ENCODE measurements at places on chromosomes 11 and 22.

DNA sequence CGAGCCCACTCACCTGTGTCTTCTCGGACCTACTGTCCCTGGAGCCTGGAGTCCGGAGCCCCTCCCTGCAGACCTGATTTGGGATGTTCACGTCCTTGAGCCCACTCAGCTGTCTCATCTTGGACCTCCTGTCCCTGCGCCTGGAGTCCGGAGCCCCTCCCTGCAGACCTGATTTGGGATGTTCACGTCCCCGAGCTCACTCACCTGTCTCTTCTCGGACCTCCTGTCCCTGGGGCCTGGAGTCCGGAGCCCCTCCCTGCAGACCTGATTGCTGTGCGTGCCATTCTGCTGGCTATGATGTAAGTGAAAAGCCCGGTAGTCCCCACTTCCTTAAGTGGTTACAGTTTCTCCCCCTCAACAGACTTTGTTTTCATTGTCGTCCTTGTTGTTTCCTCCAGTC, 867.1 kb downstream of the BRD1 start:
- no peak for DNase-seq

GRCh38 chr11:45313171-45313865, 27.2 kb upstream of the SYT13 start:
- no peak for DNase-seq

DNA sequence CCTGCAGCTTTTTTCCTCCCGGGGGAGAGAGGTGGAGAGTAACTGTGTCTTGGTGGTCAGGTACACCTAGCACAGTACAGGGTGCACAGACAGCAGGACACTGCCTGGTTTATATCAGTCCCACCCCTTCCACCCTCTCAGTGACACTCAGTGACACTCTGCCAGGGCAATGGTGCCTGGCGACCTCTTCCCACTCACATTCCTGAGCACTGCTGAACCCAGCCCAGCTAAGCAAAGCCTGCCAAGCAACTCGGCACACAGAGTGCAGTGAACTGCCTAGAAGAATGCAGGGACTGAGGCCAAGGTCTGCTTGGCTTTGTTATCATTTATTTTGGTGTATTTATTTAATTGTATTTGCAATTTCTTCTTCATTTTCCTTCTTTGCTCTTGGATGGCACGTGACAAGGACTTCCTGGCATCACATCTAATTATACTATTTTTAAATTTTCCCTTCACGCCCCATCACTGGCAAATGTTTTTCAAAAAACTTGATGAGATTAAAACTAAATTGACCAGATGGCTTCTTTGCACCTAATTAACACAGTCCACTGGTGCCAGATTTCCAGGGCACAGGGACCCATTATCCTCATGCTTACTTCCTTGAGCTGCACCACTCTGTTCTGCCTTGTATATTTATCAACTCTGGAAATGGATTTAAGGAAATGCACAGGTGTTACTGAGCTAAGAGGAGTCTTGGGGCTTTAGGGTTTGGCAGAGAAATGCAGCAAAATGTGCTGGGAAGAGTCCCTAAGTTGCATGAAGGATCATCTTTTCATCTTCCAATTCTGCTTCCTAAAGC, 205.6 kb downstream of the ADAMTS15 start:
- no peak for DNase-seq

DNA sequence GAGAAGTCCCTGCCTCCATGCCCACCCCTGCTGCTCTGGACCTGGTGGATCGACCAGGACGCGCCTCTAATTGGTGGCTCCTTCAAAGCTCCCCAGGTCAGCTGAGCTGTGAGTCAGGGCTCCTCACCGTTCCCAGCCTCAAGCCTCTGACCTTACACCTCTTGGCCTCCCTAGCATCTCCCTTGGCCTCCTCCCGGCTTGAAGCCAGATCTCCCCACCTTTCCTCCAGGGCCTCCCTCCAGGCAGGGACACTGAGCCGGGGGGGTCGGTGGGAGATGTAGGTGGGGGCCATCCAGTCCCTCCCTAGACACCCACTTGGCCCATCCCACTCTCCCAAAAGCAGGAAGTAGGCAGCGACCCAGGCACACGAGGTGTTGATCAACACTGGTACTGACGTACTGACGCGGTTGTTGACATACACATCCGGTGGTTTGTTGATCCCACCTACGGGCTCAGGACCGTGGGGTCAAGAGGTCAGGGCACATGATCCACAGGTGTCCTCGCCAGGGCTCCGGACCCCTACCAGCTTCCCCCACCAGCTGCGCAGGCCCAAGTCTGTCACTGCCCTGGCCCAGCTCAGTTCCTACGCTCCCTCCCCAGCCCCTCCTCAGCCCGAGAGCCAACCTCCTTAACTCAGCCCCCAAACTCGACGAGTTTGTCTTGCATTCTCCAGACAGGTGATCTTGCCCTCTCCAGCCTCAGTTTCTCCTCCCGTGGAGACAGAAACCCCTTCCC, 802 bp downstream of the ATG2A start:
- DNase-seq, result no peak

- no peak for DNase-seq
These were observed 53.3 kb upstream of the BMAL1 start for GRCh38 chr11:13224324-13224723.

DNA sequence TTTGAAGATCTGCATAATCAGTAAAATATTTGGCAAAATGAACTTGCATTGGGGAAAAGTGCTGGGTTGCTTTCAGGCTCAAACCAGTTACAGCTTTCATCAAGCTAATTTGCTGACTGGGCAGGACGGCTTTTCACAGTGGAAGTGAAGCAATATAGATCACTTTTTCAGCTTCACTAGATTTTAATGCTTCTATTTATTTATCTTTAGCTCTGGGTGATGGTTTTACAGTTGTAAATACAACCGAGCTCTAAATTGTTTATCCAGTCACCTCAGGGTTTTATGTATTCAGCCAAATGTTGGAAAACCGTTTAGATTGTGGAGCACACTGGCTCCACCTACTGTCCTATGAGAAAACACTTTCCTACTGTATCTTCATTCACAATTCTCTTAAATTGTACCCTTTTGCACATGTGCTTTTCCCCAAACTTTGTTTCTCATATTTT, 58.2 kb downstream of the ACER3 start:
- DNase-seq, result peak; percentile 55

- no peak for DNase-seq
These were observed 14.7 kb upstream of the XBP1 start for GRCh38 chr22:28815111-28815510.

GRCh38 chr11:33658195-33658900, 42.3 kb downstream of the C11orf91 start:
- DNase-seq, result no peak

DNA sequence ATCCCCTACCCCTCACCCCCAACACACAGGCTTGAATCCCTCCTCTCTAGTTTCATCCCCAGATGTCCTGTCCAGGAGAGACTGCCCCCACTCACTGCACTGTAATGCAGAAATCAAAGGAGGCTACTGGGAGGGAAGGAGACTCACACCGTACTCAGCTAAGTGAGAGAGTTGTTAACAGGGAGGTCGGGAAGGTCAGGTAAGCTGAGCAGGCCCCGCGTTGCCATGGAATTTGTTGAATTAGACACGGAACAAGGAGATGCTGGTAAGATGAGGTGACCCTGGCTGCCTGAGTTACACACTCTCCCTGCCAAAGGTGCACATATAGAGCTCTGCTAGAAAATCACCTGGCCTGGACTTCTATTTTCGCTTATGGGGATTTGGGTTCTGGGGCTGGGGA, 197.9 kb downstream of the NXPE2 start:
- no peak for DNase-seq

- no peak for DNase-seq
These were observed 28.2 kb downstream of the ST3GAL4 start for GRCh38 chr11:126383339-126384335.

DNA sequence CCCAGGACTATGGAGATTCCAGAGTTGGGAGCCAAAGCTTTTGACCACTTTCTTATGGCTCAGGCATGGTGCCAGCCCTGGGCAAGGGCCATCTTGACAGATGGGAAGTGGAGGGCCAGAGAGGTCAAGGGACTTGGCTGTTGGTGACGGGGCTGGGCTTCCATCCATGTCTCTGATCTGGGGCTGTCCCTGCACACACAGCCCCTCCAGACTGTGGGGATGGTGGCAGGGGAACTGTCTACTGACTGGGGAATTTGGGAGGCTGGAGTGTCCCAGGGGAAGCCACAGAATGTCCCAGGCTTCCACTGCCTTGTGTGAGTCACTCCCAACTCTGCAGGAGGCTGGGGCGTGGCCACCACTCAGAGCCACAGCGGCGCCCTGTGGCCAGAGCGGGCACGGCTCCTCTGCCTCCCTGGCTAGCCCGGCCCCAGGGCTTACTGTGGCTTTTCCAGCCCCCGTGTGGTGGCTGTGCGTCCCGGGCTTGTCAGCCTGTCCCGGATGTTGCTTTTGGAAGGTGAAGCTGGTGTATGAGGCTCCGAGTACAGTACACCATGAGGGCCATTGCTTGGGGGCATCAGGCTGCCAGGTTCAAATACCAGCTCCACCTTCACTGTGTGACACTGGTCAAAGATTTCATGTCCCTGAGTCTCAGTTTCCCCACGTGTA, 19.6 kb downstream of the C22orf23 start:
- peak; percentile 58 for DNase-seq

- no peak for DNase-seq
These were observed 6.2 kb upstream of the TLCD5 start for GRCh38 chr11:120318906-120319305.

- no peak for DNase-seq
These were observed 22.2 kb downstream of the ZNF280B start for GRCh38 chr22:22486132-22486899.

GRCh38 chr11:71201936-71202597, 50.3 kb downstream of the SHANK2 start:
- DNase-seq, result no peak

GRCh38 chr22:30315962-30316576, 10.7 kb downstream of the TBC1D10A start:
- DNase-seq, result no peak

DNA sequence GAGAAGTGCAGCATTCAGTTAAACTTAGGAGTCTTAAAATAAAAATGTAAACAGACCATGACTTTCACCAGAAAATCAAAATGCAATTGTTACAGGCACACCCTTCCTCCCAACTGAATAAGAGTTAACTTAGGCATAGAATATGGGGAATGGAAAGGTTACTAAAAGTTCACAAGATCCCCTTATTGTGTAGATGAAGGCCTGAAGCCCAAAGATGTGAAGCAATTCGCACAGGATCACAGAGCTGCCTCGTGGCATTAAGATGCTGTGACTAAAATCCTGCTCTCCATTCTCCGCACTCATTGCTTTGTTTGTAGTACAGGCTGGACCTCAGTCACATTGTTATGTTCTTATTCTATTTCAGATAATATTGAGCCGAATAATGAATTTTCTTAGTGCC, 4.0 kb downstream of the MS4A5 start:
- DNase-seq, result no peak

GRCh38 chr22:28798810-28799605, 1.4 kb downstream of the XBP1 start:
- no peak for DNase-seq

GRCh38 chr11:104881117-104881794, 17.0 kb downstream of the CASP12 start:
- no peak for DNase-seq

- DNase-seq, result no peak
These were observed 244.4 kb downstream of the TTC28 start for GRCh38 chr22:28435140-28435768.

DNA sequence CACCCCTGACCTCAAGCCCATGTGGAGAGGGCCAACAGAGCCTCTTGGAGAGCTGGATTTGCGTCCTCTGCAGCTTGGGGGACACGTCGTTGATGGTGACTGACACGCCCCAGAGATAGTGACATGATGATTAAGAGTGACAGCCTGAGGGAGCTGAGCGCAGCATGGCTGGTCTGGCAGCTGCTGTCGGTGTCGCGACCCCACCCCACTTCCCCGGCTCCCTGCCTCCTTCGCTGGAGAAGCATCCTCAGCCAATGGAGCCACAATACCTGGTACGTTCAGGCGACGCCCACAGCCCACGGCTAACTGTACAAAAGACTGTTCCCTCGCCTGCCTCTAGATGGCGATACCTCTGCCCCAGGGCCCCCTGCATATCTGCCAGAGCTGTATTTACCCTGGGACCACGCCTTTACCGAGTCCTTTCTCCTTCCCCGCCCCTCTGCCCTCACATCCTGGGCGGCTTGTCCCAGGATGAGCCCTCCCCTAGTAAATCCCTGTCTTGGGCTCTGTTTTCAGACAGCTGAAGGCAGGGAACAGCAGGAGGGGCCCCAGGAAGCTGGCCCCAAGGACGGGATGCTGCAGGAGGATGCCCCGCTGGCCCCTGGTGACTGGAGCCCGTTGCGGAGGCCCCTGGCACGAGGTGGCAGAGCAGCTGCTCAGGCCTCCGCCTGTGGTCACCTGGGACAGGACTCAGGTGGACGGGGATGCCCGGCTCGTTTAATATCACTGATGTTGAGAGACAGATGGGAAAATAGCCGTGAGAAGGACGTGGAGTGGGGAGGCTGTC, 90.6 kb downstream of the RPS6KA4 start:
- DNase-seq, result peak; percentile 56

- DNase-seq, result no peak
These were observed 261.1 kb upstream of the ANO3 start for GRCh38 chr11:26070714-26071380.

GRCh38 chr11:59062602-59063529, 23.2 kb upstream of the GLYATL1B start:
- no peak for DNase-seq

- no peak for DNase-seq
These were observed 100.8 kb downstream of the SHANK2 start for GRCh38 chr11:71151561-71151960.

DNA sequence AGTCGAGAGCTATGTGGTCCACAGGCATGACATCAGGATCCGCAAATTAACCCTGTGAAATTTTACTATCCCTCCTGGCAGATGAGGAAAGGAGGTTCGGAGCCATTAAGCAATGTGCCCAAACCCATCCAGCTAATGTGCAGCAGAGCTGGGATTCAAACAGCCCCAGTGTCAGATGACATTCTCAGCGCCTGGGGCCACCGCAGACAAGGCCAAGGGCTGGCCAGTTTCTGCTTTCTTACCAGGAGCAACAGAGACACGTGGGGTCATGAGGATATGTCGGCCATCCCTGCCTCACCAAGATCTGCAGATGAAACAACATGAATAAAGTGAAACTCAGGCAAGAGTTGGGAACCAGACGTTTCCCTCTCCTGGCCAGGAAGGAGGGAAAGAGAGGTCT, 110.2 kb downstream of the TENM4 start:
- no peak for DNase-seq

GRCh38 chr11:83235825-83236224, 42.3 kb downstream of the ANKRD42 start:
- DNase-seq, result no peak

GRCh38 chr11:106397787-106398501, 320.5 kb downstream of the AASDHPPT start:
- no peak for DNase-seq

GRCh38 chr22:49627217-49628181, 200.2 kb downstream of the BRD1 start:
- no peak for DNase-seq

GRCh38 chr11:70933981-70934583, 318.3 kb downstream of the SHANK2 start:
- DNase-seq, result no peak

DNA sequence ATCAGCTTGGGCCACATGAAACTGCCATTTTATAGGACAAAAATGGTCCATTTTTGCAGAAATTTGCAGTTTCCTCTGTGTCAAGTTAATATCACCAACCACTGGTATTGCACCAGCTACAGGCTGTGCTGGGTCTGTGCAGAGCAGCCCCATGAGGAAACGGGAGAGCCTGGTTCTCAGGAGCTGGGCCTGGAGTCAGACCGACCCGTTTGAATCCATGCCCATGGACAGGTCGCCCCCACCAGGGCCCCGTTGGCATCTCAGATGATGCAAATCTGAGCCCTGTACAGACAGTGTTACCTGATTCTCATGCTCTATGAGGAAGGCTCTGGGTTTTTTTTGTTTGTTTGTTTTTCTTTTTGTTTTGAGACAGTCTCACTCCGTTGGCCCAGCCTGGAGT, 9.8 kb upstream of the SEC14L6 start:
- no peak for DNase-seq

Data from SHP77 treated with DMSO at 0.1 percent for 48 hours (cell line).